ENCODE measurements at places on chromosomes 5 and 9.

- no peak for DNase-seq
Measured at GRCh38 chr9:116945817-116946216, 258.7 kb downstream of the TRIM32 start.

GRCh38 chr9:93824386-93825294, 130.5 kb downstream of the BARX1 start:
- no peak for DNase-seq

- DNase-seq = no peak
Measured at GRCh38 chr9:129250786-129251185, 72.7 kb upstream of the IER5L start.

DNA sequence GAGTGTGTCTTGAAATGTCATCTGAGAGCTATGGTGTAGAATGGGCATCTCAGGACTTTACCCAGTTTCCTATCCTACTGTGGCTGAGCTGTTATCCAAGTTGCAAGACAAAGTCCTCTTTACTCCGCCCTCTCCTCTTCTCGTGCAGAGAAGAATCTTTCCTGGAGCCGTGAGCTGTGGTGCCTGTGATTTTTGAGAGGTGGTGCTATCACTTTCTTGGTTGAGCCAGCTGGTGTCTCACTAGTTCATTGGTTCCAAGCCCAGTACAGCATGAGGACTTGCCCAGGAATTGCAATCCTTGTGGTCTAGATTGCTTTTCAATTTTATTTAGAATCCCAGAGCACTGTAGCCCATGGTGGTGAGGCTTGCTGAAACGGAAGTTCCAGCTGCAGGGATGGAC, 2300.3 kb downstream of the MAT2B start:
- DNase-seq = no peak

- DNase-seq = peak; percentile 56
Measured at GRCh38 chr5:181241393-181241975, 2.2 kb downstream of the RACK1 start.

GRCh38 chr5:132049559-132049958, 10.9 kb upstream of the IL3 start:
- no peak for DNase-seq

DNA sequence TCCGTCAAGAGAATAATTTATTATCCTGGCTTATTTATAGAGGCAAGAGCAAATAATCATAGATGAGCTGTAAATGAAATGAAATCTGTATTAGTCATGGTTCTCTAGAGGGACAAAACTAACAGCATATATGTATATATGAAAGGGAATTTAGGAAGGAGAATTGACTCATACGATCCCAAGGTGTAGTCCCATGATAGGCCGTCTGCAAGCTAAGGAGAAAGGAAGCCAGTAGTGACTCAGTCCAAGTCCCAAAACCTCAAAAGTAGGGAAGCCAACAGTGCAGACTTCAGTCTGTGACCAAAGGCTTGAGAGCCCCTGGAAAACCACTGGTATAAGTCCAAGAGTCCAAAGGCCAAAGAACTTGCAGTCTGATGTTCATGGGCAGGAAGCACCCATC, 515.9 kb upstream of the CYLC2 start:
- no peak for DNase-seq
